ENCODE measurements at places on chromosomes 1 and 21. TPM values are rescaled to one million over a fixed set of nuclear protein-coding genes. Genes with fewer than 3 reads are reported as not detected.

GRCh38 chr1:37606481-37607263, 10.9 kb upstream of the GNL2 start:
- DNase-seq = no peak

DNA sequence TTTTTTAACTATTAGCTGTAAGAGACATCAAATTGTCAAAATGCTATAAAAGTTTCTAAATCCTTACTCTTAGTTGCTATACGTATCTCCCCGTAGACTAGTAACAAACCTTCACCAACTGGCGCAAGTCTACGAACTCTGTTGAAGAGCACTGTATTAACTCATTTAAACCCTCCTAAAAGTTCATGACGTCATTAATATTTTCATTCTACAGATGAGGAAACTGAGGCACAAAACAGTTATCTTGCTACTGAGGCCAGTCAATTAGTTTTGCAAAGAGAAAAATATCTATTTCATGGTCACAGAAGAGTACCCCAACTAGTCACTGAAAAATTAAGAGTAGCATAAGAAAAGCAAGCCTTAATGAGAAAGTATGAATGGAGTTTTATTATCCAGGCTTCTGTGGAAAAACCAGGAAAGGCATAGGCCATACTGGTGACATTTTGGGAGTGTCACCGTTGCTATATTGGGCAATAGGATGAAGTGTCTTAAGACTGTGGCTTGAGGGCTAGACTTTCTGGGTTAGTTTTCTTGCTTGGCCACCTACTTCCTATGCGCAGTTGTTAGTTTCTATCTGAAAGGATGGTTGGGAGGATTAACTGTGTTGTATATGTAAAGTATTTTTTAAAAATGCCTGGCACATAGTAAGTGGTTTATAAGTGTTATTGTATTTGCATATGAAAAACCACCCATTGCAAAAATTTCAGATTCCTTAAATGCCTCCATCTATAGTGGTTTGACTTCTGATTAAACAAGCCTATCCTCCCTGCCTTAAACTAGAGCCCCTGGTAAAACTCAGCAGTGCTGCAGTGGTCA, 52.4 kb upstream of the SYT14 start:
- no peak for DNase-seq

GRCh38 chr1:24186031-24186710, 918 bp downstream of the IFNLR1 start:
- no peak for DNase-seq

DNA sequence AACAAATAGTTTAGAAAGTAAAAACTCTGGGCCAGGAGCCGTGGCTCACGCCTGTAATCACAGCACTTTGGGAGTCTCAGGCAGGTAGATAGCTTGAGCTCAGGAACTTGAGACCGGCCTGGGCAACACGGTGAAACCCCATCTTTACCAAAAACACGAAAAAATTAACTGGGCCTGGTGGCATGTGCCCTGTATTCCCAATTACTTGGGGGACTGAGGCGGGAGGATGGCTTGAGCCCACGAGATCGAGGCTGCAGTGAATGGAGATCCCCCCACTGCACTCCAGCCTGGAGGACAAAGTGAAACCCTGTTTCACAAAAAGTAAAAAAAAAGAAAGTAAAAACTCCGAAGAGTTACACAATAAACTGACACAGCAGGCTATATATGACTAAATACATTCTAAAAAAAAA, 10.6 kb downstream of the CEP170 start:
- DNase-seq = no peak

- DNase-seq = no peak
These were observed 88.9 kb downstream of the PGBD5 start for GRCh38 chr1:230337266-230337665.

- DNase-seq = no peak
These were observed 476.5 kb upstream of the VAMP3 start for GRCh38 chr1:7294636-7295035.

- DNase-seq = peak; percentile 55
These were observed 49.3 kb downstream of the ADAMTS1 start for GRCh38 chr21:26795866-26796329.

- no peak for DNase-seq
These were observed 133.2 kb upstream of the BARHL2 start for GRCh38 chr1:90850181-90850897.

GRCh38 chr1:85326851-85327250, 50.4 kb upstream of the BCL10 start:
- DNase-seq = no peak

- DNase-seq = no peak
These were observed 21.0 kb upstream of the DLGAP3 start for GRCh38 chr1:34950428-34950827.

- DNase-seq = no peak
These were observed 31.7 kb downstream of the CHML start for GRCh38 chr1:241608379-241609033.

The EFNA1 gene
- total RNA-seq = 45.1 TPM

The FCGR2B gene
- total RNA-seq = 2.8 TPM

The CFHR4 gene
- total RNA-seq = not detected
